ENCODE measurements at places on chromosomes 7 and 10. TPM values are rescaled to one million over a fixed set of nuclear protein-coding genes. Genes with fewer than 3 reads are reported as not detected.

SLC12A9 gene
- total RNA-seq = 27.9 TPM

AEBP1 gene
- total RNA-seq = 14.1 TPM

CCDC3 gene
- total RNA-seq = 0.84 TPM

DNA sequence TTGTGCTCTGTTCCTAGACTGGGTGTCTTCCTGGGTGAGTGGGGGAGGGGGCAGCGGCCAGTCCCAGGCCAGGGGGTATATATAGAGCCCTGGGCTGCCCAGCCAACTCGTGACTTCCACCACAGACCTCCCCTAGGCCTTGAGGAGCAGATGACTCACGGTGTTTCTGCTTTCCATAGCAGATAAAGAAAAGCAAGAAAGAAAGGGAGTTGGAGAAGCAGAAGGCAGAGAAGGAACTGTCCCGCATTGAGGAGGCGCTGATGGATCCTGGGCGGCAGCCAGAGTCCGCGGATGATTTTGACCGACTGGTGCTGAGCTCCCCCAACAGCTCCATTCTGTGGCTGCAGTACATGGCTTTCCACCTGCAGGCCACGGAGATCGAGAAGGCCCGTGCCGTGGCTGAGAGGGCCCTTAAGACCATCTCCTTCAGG lies 10.1 kb downstream of the CALHM2 start:
- no peak for DNase-seq

- DNase-seq = no peak
Measured at GRCh38 chr7:5276611-5277010, 6.1 kb upstream of the SLC29A4 start.

DNA sequence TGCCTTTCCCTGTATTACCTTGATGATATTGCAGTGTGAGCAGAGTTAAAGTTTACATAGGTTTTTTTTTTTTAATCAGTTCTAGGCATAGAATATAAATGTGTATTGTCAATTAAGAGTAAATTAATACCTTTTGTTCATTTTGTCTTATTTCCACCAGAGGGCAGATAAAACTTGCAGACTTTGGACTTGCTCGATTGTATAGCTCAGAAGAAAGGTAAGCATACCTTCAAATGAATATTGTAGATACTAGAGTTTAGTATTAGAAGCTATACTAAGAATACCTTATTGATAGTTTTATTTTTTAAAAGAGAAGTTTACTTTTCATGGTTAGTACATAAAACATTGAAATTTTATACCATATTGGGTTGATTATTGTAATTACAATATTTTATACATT lies 86.8 kb downstream of the MPLKIP start:
- no peak for DNase-seq

DNA sequence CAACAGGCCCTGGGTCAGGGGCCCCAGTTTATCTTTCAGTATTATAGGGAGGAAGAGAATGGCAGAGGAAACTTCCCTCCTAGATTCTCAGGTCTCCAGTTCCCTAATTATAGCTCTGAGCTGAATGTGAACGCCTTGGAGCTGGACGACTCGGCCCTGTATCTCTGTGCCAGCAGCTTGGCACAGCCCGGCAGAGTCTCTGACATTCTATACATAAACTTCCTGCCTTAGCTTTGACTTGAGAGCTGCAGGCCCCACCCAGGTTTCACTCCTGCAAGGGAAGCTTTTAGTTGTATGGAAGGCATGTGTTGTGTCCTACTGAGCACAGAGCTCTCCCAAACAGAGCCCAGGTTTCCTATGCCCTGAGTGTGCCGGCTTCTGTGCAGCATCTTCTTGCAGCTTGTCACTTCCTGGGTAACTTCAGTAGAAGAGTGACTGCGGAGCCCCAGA lies 205.6 kb upstream of the PRSS58 start:
- DNase-seq = no peak

DNA sequence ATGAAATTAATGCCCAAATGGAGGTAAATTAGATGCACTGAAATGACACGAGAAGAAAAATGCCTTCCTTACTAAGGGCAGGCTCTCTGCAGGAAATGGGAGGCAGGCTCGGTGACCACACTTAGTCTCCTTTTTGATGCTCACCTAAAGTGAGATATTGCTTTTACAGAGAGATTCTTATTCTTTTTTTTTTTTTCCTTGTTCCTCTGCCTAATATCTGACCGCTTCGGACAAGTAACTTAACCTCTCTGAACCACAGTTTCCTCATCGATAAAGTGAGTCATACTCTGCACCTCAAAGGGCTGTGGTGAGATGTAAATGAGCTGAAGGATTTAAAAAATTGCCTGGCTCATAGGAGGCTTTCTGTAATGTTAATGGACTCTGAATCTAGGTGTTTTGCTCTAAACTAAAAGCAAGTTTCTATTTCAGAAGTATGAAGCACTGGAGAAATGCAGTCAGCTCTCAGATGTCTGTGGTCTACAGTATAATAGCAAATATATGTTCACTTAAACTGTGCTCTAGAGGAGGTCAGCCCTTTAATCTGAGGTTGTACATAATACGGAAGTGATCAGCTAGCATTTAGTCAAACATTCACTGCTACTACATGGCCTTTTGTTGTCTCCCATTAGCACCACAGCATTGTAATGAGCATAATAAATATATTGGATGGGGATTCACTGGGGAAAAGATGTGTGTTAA lies 23.2 kb downstream of the NKX2-3 start:
- no peak for DNase-seq

DNA sequence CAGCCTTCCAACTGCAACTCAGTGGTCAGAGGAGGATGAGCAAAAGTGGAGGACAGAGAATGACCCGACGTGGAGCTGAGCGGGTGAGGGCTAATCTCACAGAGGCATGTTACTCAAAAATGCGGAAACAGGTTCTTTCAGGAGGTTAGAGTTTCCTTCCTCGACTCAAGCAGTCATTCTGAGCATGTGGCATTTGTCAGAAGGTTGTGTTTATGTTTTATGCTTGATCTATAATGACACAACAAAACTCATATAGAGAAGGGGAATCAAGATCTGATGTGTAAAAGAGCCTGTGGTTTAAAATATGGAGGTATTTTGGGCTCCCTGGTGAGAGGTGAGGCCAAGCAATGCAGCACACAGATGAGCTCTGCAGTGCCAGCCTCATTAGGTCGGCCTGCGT lies 311.4 kb downstream of the ADARB2 start:
- no peak for DNase-seq

Data from mucosa of descending colon (tissue), 3 donors.